NCI-H2029 (cell line): ENCODE measurements at places on chromosomes 1 and 21.

- DNase-seq, result no peak
These were observed 360.6 kb downstream of the FAM72C start for GRCh38 chr1:143611159-143611558.

GRCh38 chr1:221397606-221398005, 344.3 kb downstream of the DUSP10 start:
- no peak for DNase-seq

DNA sequence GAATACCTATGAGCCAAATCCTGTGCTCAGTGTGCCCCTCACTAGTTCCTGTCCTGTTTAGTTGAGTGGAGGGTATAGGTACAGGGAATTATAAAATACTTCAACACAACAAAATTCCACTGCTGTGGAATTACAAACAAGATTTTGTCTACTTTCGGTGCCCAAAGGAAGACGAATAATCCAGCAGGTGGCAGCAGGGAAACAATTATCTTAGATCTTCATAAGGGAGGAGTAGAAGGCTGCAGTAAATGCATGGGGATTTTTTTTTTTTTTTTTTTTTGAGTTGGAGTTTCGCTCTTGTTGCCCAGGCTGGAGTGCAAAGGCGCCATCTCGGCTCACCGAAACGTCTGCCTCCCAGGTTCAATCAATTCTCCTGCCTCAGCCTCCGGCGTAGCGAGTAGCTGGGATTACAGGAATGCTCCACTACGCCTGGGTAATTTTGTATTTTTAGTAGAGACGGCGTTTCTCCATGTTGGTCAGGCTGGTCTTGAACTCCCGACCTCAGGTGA, 2.0 kb upstream of the PIP5K1A start:
- DNase-seq, result peak; percentile 72

GRCh38 chr1:10906866-10907519, 105.5 kb upstream of the TARDBP start:
- DNase-seq, result no peak

- DNase-seq, result no peak
These were observed 57.2 kb downstream of the CDK18 start for GRCh38 chr1:205561501-205562203.

DNA sequence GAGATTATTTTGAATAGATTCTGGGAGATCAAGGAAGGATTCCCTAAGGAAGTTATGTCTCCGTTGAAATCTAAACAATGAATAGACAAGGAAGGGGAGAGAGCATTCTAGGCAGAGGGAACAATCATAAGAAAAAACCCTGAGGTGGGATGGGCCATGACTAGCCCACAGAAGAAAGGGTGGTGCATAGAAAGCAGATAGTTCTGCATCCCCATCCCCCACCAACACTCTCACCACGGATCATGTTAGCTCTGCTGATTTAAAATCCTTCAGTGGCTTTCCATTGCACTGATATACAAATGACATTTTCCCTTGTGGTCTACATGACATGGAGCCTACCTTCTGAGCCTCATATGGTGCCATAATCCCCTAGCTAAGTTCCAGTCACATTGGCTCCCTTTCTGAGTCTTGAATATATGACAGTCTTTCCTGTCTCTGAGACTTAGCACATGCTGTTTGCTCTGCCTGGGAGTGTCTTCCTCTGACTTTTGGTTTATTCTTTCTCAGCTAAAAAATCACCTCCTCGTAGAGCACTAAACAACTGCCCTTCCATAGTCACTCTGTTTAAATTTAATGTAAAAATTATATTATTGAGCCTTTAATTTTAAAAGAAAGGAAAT, 15.2 kb downstream of the SCMH1 start:
- DNase-seq, result no peak

DNA sequence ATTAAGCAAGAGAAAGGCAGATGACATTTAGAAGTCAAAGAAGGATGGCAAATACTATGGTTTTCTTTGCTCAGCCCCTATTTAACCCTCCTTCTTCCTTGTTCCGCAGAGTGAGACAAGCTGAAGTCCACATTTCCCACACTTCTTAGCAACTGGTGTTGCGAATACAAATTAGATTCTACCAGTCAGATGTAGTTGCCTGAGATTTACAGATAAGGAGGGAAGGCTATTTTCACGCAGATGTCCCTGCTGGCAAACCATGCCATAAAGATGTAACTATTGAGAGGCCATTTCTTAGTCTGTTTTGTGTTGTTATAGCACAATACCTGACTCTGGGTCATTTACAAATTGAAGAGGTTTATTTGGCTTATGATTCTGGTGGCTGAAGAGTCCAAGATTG, 84.3 kb downstream of the ZC3H11B start:
- no peak for DNase-seq

- DNase-seq, result no peak
These were observed 6.2 kb downstream of the CPLANE2 start for GRCh38 chr1:16230744-16231143.

DNA sequence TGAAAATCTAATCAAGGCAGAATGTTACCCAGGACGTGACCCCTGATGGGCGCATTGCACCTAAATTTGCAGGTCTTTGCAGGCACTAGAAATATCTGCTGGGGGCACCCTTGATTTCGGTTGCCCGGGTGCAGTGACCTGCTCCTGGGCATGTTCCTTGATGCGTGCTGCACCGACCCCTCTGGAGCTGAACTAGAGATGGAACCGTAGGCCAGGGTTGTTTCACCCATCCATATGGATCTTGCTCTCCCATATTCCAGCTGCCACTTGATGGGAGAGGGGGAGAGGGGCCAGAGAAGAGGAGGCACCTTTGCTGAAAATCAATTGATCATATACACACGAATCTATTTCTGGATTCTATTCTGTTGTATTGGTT, 8.4 kb upstream of the COL18A1 start:
- no peak for DNase-seq

DNA sequence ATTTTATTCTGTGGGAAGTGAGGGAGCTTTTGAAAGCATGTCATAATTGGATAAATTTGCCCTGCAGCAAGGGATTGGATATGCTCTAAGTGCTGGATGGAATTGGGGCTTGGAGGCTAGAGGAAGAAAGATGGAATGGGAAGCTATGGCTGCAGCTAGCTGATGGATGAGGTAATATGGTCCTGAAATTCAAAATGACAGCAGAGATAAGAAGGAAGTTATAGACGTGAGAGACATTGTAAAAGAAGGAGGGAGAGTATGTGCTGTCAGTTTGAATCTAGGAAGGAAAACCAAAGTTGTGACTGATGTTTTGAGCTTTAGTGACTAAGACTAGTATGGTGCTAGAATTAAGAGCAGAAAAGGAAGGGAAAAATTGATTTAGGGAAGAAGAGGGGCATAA, 299.9 kb upstream of the SPAG17 start:
- no peak for DNase-seq

- no peak for DNase-seq
These were observed 58.2 kb downstream of the BCAR3 start for GRCh38 chr1:93623436-93623835.

GRCh38 chr1:84672080-84672854, 18.0 kb downstream of the SSX2IP start:
- no peak for DNase-seq

DNA sequence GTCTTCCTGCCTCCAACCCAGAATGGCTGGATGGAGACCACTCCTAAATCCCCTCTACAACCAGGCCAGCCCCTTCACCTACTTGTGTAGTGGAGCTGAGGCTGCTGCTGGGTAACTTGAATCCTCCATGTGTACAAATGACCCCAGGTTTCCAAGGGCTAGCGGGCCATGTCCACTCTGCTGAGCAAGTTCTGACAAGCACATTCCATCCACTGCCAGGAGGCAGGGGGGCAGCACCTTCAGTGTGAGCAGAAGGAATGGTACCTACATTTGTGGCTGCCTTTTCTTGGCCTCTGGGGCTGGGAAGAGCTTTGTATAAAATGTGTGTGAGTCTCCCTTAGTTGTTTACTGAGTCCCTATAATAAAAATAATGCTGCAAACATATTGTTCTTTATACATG, 14.5 kb downstream of the KIAA0040 start:
- DNase-seq, result no peak

DNA sequence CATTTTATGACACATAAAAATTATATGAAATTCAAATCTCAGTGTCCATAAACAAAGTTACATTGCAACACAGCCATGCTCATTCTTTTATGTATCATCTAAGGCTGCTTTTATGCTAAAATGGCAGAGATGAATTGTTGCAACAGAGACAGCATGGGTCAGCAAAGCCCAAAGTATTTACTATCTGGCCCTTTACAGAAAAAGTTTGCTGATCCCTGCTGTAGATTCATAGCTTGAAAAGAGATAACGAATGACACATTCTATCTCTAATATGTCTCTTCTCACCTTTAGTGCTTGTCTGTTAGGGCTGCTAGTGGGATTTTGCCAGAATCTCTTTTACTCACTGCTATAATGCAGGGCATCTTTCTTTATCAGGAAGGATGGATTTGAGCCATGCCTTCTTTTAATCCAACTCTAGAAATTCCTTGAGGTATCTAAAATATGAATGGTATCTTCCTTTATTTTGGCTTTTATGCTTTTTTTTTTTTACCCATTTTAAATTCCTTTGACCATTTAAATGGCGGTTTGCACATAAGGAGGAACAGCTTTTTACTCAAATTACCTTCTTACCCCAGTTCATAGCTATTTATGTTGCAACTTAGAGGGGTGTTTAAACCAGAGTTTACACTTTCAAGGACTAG, 598.2 kb downstream of the PLPP3 start:
- DNase-seq, result no peak

DNA sequence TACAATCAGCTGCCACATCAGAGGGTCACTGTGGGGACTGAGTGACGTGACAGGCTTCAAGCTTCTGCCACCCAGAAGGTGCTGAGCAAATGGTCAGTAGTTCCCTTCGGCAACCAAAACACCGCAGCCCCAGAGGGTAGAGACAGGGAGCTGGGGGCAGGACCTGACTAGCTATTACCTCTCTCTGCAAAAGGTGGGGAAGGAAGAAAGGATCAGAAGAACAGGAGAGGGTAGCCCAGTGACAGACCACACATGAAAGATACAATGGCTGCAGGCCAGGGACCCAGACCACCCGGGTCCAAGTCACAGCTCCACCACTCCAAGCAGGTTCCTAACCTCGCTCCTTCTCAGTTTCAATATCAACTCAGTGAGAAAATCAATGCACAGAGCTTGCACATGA, 377.1 kb downstream of the NPHP4 start:
- DNase-seq, result no peak

GRCh38 chr1:18288722-18289121, 181.1 kb downstream of the IGSF21 start:
- DNase-seq, result peak; percentile 61

- peak; percentile 100 for DNase-seq
These were observed 14.1 kb upstream of the HEYL start for GRCh38 chr1:39653546-39654031.

GRCh38 chr21:25370311-25370744, 237.0 kb downstream of the MRPL39 start:
- DNase-seq, result no peak

DNA sequence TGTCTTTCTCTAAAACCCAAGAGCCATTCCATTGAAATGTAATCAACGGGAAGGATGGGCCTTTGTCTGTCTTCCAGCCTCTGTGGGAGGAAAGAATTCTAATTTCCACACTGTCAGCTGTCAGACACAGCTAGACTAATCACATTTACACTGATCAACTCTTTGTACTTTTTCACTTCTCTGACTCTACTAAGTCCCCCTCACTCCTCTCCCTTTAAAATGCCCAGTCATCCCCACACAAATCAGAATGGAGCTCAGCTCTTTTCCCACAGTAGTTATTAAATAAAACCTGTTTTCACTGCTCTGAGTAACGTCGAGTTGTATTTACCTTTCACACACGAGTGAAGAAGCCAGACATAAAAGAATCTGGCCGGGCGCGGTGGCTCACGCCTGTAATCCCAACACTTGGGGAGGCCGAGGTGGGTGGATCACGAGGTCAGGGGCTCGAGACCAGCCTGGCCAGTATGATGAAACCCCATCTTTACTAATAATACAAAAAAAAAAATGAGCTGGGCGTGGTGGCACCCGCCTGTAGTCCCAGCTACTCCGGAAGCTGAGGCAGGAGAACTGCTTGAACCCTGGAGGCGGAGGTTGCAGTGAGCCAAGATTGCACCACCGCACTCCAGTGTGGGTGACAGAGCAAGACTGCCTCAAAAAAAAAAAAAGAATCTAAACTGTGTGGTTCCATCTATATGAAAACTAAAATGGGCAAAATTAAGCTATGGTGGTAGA, 13.3 kb downstream of the ZBTB8OS start:
- no peak for DNase-seq

GRCh38 chr1:231040019-231040799, at the start of gene FAM89A:
FAM89A (minus strand) TSS chr1:231040254; CDS start chr1:231040211, 43 bp downstream.
- no peak for DNase-seq

- DNase-seq, result no peak
These were observed 4.7 kb downstream of the S100A2 start for GRCh38 chr1:153560771-153561465.

DNA sequence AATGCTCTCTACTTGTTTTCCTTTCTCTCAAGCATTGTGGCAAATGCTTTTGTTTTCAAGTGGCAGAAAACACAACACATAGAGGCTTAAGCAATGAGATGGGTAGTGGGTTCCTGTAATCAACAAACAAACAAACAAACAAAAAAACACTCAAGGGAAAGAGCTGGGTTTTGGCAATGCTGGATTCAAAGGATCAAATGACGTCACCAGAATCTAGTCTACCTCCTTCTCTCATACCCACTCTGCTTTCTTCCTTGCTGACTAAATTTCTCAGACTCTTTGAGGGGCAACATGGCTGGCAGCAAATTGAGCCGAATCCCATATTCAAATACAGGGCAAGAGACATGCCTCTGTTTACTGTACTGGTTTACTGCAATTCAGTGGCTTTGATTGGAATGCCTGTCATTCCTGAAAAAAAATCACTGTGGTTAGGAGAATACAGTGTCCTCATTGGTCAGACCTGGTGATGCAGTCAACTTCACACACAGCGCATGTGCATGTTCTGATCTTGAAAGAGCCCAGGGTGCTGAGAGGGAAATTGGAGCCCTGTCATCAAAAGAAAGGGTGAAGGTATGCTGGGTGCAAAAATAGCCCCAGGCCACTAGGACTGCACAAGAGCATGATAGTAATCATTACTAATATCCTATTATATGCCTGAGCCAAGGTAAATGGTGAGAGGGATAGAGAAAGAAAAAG, 356.2 kb downstream of the KCTD3 start:
- no peak for DNase-seq

DNA sequence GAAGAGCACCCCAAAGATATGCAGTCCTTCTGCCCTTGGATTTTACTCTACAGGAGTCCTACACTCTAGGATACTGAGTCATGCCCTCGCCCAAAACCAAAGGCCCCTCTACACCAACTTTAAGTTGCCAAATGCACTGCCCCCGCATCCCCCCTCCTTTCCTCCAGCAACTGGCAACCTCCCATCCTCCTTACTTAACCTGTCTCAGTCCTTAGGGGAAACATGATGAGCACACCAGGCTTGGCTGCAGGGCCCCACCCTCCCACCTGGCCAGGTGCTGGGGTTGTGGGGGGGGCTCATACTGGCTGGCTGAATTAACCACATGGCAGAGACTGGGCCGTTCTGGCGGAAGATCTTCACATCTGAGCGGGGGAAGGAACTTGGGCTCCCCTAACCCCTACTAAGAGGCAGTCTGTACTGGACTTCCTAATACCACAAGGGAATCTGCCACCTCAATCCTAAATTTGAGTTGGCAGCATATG, 1.2 kb downstream of the HDGF start:
- peak; percentile 71 for DNase-seq
